HuH-7.5 (cell line): ENCODE measurements at places on chromosomes 13 and 19.

- DNase-seq, result no peak
These were observed 97.9 kb downstream of the DOCK9 start for GRCh38 chr13:98879957-98880356.

DNA sequence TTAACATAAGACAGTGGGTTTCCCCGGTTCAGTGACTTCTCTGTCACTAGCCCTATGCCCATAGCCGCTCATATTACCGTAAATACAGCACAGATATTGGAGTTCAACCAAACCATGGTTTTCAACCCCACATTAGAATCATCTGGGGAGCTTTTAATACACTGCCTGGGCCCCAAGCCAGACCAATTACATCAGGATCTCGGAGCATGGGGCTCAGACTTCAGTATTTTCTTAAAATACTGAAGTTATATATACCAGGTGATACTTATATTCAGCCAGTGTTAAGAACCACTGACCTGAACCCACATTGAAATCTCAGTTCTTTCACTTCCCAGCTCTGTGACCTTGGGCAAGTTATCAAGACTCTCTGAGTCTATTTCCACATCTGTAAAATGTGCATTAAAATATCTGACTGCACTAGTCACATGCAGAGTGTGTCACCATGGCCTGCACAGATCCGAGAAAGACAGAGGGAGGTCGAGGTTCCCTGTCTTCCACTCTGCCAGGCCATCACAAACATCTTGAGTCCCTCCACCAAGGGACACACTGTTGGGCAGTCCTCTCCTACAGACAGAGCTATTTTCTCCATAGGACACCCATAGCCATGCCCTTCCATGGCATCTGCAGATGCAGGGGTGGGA lies 32.2 kb upstream of the IPO5 start:
- no peak for DNase-seq

GRCh38 chr13:80336776-80337287 lies 4.1 kb downstream of the SPRY2 start:
- DNase-seq, result no peak

GRCh38 chr19:17627921-17628320 lies 60.2 kb downstream of the UNC13A start:
- DNase-seq, result no peak

DNA sequence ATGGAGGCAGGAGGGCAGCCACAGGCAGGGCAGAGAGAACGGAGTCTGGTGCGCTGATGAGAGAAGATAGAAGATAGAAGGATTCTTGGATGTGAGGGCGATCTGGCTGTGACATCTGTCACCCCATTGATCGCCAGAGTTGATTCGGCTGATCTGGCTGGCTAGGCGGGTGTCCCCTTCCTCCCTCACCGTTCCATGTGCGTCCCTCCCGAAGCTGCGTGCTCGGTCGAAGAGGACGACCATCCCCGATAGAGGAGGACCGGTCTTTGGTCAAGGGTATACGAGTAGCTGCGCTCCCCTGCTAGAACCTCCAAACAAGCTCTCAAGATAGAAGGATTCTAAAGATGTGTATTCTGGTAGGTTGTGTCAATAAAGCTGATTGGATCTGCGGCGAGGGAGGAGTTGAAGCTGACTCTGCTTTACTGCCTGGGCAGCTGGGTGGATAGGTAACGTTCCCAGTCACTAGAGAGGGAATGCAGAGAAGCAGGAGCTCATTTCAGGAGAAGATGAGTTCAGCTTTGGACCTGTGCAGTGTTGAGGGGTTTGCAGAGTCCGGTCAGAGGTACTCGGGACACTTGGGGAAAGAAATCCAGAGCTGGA lies 5.1 kb downstream of the UBAC2 start:
- DNase-seq, result no peak

- DNase-seq, result no peak
These were observed 404.4 kb downstream of the SPRY2 start for GRCh38 chr13:79936368-79937136.

- peak; percentile 13 for DNase-seq
These were observed 107.8 kb downstream of the RXFP2 start for GRCh38 chr13:31846961-31847752.
